ENCODE measurements at places on chromosomes 3 and 15.

- ATAC-seq: no peak
Observed at GRCh38 chr3:152586974-152587373, 248.0 kb upstream of the P2RY1 start.

- ATAC-seq: peak; percentile 50
Observed at GRCh38 chr3:101170806-101171558, 149.4 kb downstream of the IMPG2 start.

GRCh38 chr3:89000886-89001285 is 106.5 kb upstream of the EPHA3 start:
- no peak for ATAC-seq

- no peak for ATAC-seq
Observed at GRCh38 chr15:37016231-37016630, 84.1 kb downstream of the MEIS2 start.

DNA sequence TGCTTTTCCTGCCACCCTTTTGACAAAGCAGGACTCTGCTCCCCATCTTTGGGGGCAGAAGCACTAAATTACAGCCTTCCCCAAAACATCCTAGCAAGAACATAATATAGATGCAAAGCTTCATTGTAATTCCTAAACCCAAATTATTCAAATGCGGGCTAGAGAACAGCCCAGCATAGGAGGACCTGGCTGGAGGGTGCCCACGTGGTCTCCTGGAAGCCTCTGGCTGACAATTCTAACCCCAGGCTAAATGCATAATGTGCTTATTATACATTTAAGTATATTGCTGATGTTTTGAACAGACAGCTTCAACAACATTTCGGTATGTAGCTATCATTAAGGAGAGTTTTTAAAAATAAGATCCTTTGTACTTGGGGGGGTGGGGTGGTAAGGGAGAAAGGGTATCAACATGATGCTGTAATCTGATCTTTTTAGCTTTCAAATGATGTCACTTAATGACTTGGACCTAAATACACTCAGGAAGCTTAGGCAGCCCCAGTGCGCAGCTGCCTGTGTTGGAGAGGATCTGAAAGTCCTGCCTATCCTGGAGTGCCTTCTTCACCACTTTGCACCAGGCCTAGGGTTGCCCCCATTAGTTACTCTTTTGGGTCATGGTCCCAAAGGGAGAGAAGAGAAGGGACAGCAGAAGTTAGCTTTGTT is 57.2 kb upstream of the USP3 start:
- no peak for ATAC-seq

DNA sequence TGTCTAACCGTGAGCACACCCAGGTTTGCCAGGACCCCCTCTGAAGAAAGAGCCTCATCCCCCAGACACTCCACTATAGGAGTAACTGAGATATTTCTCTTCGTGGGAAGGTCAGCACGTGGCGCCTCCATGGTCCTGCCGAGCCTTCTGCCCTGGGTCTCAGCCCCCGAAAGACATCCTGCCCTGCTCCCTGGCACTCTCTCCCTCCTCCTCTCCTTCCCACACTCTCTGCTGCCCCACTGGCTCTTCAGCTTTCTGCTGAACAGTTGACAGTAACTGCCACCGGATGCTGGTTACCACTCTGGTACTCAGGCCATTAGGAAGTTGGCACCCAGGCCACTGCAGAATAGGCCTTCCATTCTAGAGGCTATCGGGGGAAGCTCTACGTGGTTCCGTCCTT is 185.2 kb downstream of the UACA start:
- ATAC-seq: no peak

- ATAC-seq: no peak
Observed at GRCh38 chr15:97728791-97729190, 231.7 kb upstream of the ARRDC4 start.

GRCh38 chr3:51400166-51400565 is 9.1 kb downstream of the RBM15B start:
- no peak for ATAC-seq

DNA sequence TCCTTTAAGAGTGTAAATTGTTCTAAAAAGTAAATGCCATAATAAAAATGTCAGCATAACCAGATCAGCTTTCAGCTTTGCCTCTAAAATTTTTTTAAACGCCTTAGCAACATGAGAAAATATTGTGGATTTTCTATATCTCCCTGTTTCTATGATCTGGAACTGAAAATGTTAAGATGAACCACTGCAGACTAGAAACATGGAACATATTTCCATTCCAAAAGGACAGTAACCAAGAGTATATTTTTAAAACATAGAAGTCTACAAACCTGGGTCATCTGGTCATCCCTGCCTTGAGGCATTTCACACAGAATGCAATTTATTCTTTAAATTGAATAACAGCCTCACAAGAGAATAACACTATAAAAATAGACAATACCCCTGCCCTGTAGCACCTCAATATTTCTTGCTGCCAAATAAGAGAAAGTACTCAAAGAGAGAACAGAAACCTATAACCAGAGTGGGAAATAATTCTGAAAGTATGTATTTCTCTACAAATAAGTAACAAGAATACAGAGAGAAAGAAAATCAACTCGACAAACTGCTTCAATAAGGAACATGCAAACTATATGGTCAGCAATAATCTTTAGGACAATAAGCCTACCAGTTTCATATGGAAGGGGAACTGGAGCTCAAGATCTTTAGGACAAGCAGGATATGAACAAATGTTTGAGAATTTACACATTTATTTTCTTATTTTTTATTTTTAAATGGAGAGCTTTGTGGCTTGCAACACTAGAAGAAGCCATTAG is 949.0 kb downstream of the EPHA3 start:
- no peak for ATAC-seq

GRCh38 chr3:163914567-163914966 is 1163.7 kb downstream of the SI start:
- ATAC-seq: no peak

GRCh38 chr15:70164910-70165715 is 67.4 kb upstream of the TLE3 start:
- no peak for ATAC-seq

DNA sequence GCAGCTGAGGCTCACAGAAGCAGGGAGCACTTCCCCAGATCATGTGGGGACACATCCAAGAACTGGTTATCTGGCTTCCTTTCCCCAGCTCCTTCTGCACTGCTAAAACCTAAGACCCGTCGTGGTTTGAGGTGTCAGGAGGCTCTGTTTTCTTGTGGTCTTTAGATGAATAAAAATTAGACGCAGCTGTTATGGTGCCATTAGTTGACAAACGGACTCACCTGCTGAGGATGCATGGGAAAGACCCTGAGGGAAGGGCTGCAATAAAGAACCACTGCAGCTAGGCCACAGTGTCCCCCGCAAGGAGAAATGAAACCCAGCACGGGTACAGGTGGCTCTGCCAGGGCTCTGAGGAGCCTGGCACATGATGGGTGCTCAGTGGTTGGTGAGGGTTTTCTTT is 99.4 kb downstream of the IQSEC1 start:
- ATAC-seq: no peak

DNA sequence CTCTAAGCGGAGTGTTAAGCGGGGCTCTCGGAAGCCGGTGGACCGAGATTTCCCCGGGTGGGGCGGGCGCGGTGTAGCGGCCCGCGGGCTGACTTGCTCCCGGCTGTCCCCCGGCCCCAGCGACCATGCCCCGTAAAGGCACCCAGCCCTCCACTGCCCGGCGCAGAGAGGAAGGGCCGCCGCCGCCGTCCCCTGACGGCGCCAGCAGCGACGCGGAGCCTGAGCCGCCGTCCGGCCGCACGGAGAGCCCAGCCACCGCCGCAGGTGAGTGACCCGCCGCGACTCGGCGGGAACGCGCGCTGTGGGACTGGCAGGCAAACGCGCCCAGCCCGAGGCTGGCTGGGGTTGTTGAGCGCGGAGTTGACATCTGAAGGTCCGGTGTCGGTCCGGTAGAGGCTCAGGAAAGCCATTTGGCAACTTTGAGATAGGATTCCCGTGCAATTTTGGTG is 1.3 kb downstream of the SMC4 start:
- ATAC-seq: no peak

DNA sequence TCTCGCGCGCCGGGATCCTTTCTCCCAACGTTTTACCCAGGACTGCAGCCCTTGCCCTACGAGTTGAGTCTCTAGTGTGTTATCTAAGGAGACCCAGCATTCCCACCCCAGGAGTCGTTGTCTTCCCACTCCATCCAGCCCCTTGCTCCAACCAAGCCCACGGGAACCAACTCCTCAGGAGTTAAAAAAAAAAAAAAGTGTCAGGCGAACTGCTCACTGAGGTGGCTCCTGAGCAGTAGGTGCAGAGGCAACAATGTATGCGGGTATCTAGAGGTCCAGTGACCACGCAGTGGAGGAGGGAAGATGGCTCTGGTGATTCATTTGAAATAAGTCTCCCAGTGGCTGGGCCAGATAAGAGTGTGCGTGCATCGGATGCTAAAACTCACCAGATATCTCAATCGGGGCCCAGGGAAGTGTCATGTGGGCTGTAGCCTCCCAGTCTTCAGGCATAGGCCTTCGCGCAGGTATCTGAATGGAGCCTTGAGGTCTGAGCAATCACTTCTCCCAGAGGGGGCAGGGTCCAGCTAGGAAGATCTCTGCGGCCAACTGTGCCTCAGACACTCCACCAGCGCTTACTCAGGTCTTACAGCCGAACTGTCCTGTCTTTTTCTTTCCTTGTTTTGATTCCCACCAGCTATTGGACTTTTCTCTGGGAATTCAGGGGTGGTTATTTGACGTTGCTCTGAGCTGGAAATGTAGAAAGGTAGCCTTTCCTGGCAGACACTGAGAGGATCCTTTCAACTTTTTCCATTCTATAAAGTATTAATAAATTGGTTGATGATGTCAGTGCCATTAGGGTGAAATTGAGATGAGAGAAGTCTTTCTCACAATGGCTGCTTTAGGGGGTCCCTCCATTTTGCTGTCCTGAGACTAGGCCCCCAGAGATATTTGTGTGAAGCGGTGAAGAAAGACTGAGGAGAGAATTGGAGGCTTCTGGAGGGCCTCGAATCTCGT is 21.0 kb downstream of the ZIC4 start:
- ATAC-seq: no peak

GRCh38 chr3:97882975-97883598 is 61.3 kb downstream of the CRYBG3 start:
- peak; percentile 75 for ATAC-seq

DNA sequence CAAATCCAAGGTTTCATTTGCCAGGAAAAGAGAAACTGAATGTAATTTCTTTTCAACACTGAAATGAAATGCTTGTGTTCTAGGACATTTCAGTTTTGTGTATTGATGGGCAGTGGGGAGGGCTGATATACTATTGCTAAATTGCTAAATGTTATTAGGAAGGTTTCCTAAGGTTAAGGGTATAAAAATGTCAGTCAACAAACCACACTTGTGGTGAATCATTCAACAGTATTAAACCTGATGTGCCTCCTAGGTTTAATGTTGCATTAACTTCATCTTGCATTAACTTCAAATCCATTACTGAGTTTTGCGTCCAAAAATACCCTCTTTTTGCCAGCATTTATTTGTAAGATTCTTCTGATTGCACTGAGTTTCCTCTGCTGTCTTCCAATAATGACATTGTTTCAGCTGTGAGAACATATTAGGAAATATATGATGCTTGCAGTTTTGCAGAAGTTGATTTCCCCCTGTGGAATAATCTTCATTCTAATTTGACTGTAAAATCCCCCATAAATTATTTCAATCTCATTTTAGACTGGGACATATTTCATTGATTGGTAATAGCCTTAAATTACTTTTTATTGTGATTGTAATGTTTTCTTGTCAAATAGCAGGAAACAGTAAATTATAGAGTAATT is 758.3 kb downstream of the GBE1 start:
- ATAC-seq: no peak

Data from activated T-helper 17 cell treated with anti-CD3 and anti-CD28 coated beads, Interleukin-2, amount 50 U/mL, for 72 hours (primary cell).